Stimulated activated CD4-positive, alpha-beta T cell treated with anti-CD3 and anti-CD28 coated beads, TNF-alpha, amount 100 ng/mL, for 4 hours (primary cell): ENCODE measurements at places on chromosomes 11 and 22.

GRCh38 chr11:125262194-125262829 lies 97.8 kb downstream of the PKNOX2 start:
- DNase-seq = no peak

- DNase-seq = no peak
Observed at GRCh38 chr11:30984827-30985226, 384.7 kb downstream of the DCDC1 start.

DNA sequence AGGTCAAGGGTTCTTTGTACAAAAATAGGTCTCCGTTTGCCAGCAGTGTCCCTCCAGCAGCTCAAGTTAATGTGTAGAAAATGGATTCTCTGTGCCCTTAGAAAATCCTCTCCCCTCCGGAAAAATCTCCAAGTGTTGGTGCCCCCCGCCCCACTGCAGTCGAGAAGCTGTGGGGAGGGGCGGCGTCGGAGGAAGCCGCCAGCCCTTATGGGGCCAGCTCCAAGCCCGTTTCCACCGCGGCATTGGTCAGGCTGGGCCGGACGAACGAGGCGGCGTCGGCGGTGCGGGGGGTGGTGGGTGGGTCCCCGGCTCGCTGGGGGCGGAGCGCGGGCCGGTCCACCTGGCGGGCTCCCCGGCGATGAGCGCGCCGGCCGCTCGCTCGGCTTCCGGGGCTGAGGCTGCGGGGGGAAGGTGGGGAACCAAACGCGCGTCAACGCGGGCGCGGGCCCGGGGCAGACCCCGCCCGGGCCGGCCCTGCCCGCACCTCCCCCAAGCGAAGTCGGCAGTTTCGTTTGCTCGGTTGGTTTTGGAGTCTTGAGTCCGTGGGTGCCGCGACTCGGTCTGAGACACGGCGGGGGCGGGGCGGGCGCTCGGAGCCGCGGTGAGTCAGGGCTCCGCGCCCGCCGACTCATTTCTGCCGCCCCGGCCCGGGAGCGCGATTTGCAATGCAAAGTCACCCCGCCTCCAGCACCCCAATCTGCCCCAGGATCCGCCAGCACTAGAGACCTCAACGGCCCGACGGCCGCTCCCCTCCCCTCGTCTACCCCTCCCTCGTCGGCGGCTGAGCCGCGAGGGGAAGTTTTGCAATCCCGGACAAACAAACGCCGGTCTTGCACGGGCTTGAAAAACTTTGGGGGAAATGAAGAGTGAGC lies 1.4 kb downstream of the ASCL2 start:
- DNase-seq = peak; percentile 79

- DNase-seq = peak; percentile 30
Observed at GRCh38 chr11:120952461-120953434, 71.2 kb upstream of the TBCEL start.

DNA sequence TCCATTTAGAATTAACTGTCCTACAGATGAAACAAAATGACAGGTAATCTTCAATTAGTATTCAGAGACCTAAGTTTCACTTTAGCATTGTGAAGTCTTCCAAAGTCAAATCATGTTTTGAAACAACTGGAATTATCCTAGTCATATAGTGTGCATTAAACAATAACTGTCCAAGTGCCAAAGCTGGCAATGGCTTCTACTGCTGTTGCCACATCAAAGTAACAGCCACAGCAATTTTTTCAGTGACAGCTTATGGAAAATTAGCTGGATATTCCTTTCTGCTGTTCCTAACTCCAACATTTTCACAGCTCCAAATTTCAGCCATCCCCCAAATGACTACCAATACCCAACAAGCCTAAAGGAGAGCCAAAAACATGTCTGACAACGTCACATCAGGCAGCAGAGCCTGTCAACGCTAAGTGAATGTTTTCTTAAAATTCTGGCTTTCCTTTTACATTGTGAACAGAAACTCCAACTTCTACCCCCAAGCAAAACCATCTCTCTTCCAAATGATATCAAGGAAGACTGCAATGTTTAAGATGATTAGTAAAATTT lies 45.3 kb upstream of the CCDC34 start:
- DNase-seq = no peak

DNA sequence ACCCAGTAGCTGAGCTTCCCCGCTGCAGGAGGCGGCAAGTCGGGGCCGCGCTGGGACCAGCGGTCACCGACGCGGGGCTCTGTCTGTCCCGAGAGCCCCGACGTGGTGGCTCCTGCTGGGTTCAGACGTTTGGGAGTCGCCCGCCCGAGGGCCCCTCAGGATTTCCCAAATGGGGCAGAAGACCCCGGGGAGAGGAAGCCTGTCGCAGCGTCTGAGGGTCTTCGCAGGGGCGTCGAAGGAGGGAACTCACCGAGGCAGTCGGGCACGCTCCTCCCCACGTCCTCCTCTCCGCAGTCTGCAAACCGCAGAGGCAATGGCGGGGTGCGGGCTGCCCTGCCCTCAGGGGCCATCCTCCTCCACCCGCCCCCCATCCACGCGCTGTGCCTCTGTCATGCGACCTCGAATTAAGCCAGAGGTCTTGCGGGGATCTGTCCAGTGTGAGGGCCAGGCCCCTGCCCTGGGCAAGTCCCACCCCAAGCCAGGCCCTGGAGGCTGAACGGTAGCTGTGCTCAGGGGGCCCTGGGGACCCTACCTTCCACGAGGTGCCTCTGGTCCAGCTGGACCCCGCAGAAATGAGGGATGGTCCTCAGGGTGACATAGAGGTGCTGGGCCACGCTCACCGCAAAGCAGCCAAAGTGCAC lies 12.5 kb downstream of the IL17REL start:
- DNase-seq = no peak

- no peak for DNase-seq
Observed at GRCh38 chr22:24214467-24215285, 30.2 kb downstream of the GGT5 start.

DNA sequence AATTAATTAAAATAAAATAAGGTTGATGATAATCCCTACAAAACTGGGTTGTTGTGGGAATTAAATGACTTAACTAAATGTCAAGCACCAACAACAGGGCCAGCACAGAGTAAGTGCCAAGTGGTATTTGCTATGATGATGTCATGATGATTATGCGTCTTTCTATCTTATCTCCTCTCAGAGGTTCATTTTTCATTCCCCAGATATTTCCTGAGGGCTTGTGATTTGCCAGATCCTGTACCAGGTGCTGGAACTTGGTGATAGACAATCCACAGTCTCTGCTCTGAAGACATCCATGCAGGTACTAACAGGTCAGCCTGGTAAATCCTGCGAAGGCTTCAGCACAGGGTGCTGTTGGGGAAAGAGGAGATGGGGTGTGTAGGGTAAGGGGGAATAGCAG lies 8.1 kb upstream of the MYH9 start:
- DNase-seq = no peak

GRCh38 chr11:3153291-3153861 lies 11.7 kb downstream of the OSBPL5 start:
- DNase-seq = no peak

DNA sequence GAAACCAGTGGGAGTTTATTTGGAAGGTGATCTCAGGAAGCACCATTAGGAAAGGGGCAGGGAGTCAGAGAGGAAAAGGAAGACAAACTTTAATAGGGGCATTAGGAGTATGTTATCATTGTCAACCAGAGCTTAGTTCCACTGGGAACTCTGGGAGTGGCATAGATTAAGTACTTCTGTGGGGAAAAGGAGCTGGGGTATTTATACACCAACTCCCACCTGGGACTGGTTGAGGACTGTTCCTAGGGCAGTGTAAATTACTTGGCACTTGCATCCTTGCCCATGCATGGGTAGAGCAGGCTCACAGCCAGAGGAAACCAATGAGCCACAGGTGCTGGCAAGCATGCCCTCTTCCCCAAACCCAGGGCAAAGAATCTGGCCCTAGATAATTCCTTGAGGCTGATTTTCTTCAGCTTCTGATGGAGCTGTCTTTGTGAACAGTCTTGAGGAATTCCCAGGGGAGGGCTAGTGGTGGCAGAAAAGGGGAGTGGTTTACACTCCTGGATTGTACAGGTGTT lies 541.2 kb downstream of the MIAT start:
- no peak for DNase-seq

DNA sequence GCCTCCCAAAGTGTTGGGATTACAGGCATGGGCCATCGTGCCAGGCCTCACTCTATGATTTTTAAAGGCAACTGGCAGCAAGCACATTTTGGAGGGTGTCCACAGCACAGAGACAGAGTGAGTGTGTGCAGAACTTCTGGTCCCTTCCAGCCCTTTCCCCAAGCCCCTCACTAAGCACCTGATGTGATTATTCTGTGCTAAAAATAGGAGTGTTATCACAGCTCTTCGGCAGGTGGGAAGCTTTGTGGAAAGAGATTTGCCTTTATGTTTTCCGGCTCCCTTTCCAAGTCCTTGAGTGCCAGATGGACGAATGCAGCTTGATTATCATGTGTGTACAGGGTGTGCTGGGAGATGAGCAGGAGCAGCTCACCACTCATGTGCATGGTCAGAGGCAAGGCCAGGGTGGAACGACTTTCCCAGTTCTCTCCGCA lies 310.8 kb downstream of the DDX10 start:
- DNase-seq = no peak

GRCh38 chr11:132131047-132131446 lies 760.6 kb downstream of the NTM start:
- DNase-seq = no peak

GRCh38 chr22:42582987-42583386 lies 29.2 kb downstream of the SERHL2 start:
- DNase-seq = no peak

DNA sequence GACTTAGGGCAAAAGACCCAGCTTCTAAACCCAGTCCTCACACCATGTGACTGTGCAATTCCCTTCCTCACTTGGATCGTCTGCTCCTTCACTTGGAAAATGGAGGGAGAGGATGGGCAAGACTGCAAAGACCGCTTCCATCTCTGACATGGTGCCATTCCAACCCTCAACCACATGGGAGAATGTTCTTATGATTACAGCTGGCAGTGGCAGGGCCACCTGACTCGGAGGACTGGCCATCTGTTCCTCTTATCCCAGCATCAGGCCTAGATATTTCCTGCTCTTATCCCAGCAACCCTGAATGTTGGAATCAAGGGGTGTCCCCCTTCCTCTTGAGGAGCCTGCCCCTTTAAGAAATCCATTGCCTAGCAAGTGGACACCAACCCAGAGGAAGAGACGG lies 15.4 kb downstream of the DSCAML1 start:
- DNase-seq = no peak

GRCh38 chr11:128504486-128504885 lies 82.9 kb downstream of the ETS1 start:
- DNase-seq = no peak

GRCh38 chr11:15884141-15884540 lies 472.2 kb downstream of the SOX6 start:
- DNase-seq = no peak

DNA sequence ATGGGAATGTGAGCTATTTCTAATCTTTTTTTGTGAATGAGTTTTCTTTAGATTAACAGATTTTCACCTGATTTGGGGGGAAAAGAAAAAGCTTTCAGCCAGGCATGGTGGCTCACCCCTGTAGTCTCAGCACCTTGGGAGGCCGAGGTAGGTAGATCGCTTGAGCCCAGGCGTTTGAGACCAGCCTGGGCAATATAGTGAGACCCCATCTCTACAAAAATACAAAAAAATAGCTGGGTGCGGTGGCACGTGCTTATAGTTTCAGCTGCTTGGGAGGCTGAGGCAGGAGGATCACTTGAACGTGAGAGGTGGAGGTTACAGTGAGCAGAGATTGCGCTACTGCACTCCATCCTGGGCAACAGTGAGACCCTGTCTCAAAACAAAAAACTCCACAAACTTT lies 92.2 kb downstream of the HSD17B12 start:
- no peak for DNase-seq

DNA sequence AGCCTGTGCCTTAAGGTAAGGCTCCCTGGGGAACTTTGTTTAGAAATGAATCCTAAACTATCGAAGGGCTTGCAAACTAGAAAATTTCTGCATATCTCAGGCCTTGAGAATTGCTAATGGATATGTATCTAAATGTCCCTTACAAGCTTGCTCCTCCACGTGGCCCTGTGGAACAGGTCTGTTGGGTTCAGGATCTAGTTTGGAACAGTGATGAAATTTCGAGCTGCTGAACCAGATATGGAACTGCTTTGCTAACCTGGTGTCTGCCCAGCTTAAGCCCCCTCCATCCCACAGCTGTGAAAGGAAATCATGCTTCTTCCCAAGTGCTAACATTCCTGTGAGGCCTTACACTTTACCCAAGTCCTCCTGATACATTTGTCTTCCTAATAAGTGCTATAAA lies 11.6 kb downstream of the SREBF2 start:
- no peak for DNase-seq

GRCh38 chr22:28172892-28173670 lies 254.0 kb upstream of the PITPNB start:
- no peak for DNase-seq

DNA sequence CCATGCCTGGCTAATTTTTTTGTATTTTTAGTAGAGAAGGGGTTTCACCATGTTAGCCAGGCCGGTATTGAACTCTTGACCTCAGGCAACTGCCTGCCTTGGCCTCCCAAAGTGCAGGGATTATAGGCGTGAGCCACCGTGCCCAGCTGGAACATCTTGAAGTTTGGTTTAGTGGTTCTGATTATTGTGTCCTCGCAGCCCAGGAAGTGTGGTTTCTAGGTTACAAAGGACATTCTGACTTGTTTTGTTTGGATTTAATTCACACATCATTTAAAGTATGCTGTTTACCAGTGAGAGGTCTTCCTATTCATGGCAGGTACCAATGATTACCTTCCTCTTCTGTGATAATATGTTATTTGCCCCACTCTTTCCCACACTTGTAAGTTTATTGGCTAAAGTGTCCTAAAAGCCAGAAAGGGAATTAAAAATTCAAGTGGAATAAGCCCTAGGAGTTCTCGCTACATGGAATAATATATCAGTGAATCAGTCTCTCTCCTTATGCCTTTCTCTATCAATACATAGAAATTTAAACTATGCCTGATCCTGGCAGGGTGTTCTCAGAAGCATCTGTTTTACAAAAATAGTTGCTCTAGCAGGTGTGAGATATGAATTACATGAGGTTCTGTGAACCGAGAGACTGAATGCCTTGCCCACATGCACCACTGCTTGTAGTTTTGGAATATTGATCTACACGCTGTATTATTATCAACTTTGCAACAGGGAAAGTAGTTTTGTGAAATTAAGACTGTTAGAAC lies 263.1 kb downstream of the DDX10 start:
- DNase-seq = no peak

DNA sequence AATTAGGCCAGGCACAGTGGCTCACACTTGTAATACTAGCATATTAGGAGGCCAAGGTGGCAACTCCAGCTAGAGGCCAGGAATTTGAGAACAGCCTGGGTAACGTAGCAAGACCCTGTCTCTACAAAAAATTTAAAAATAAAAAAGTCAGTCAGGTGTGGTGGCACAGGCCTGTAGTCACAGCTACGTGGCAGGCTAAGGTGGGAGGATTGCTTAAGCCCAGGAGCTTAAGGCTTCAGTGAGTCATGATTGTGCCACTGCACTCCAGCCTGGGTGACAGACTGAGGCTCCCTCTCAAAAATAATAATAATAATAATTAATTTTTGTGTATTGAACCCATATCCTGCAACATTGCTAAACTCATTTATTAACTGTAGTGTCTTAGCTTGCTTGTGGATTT lies 15.3 kb upstream of the TRIM29 start:
- no peak for DNase-seq

GRCh38 chr11:130340671-130341319 lies 26.1 kb upstream of the ZBTB44 start:
- DNase-seq = no peak
